RWPE2 (cell line): ENCODE measurements at places on chromosomes 5 and 9.

DNA sequence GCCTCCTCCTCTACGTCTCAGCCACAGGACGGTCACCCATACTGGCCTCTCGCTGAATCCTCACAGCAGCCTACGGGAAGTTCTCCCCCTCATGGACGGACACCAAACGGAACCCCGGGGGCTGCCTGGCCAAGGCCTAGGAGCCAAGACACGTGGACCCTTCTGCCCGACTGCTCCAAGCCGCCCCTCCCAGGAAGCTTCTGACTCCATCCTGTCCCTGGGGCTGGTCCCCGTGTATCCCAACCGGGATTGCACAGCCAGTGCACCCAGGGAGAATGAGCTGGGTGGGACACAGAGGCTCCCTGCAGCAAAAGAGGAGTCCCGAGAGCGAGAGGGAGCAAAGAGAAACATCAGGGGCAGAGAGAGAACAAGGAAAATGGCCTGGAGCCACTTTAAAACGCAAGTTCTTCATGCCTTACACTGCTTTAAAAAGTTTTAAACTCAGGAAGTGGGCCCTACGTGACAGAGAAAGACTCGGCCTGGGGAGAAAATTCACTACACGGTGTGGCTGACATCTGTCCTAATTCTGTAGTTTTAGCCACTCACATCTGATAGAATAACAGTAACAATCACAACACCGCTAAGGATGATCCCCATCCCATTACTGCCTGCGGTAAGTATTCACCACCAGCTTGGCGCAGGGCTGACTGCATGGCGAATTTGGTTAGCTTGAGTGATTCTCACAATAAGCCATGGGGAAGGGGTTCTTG, 3.0 kb downstream of the FAM78A start:
- no peak for DNase-seq

DNA sequence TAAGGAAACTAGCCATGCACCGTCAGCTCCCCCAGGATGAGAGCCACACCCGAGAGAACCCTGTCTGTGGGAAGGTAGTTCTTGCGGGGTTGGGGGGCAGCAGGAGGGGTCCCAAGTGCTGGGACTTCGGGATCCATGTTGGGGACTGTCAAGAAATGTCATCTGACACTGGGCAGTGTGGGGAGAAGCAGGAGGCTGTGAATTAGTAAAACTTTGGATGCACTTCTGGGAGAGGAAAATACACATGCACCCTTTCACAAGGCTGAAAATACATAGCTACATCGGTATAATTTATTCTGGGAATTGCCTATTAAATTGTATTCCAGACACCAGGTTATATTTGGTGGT, 109.6 kb upstream of the RPS23 start:
- DNase-seq, result no peak

DNA sequence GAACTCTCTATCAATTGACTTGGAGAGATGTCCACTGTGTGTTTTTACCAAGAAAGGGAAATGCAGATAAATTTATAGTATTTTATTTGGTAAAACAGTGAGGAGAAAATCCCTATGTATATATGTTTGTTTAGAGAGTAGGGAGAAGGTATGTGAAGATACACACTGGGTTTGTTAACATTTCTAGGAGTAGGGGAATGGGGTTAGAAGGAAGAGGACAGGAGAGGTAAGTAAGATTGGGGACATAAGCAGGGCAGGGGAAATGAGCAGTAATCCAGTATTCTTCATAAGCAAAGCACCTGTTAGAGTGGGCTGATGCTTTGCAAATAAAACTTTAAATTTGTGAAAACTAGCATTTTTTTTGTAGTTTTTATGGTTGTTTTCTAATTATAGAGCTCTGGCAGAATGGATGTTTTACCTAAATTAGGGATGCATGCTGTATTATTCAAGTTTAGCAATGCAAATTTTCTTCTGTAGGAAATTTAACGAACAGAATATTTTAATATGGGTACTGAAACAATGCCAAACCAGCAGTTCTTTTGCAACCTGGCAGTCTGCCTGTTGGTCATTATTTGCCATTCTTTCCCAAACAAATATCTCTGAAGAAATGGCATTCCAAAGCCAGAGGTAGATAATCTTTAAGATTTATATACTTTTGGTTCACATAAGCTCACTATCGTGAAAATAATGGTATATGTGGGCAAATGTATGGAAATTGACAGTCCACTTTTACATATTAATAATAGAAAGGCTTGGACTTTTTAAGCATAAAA, 19.4 kb upstream of the DCP2 start:
- no peak for DNase-seq

DNA sequence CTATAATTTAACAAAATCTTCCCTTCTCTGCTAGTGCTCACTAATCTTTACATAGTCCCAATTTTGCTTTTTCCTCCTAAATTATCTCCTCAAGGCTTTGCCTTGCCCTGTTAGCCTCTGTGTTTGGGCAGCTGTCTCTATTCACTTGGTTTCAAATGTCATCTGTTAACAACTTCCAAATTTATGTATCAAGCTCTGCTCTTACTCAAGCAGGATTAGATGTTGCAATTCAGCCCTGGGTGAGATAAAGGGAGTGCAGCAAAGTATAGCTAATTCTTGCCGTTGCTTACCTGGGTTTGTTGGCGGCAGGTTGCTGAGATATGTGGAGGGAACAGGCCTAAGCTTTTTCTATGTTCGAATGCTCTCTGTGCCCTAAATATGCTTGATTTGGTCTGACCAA, 483.8 kb downstream of the DMAC1 start:
- no peak for DNase-seq

- DNase-seq, result no peak
These were observed 105.6 kb downstream of the PSD2 start for GRCh38 chr5:139901251-139901575.

DNA sequence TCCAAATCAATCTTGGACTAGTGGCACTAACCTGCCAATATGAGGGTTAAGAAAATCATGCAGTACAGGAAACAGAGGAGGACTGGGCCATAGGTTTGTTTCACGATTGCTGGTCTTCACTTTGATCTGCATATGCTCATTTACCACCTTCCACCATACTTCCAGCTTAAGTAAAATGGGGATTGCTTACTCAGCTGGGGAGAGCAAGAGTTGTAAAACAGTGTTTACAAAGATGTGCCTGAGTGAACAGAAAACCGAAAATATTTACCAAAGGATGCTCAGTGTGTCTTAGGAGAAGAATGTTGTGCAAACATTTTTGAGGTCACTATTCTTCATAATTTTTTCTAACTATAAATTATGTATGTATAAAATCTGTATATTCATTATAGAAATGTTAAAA, 65.1 kb upstream of the DNAH5 start:
- no peak for DNase-seq
